ENCODE measurements at places on chromosomes 4 and X. TPM values are rescaled to one million over a fixed set of nuclear protein-coding genes. Genes with fewer than 3 reads are reported as not detected.

The SAGE1 gene
- total RNA-seq, result not detected

The WWC2 gene
- total RNA-seq, result 34.4 TPM

The CSN1S1 gene
- total RNA-seq, result not detected

The GABRE gene
- 28.0 TPM for total RNA-seq

Data from Right ventricle myocardium superior (tissue), 1 donor.